Endothelial cell of umbilical vein (primary cell): ENCODE measurements at places on chromosomes 7 and 10.
A peak's percentile ranks its signal among the peaks of the same experiment; 100 is the strongest.

- no peak for DNase-seq
Observed at GRCh38 chr10:65548001-65548400, 1377.8 kb upstream of the LRRTM3 start.

GRCh38 chr7:87332321-87332720 is 13.1 kb upstream of the CROT start:
- no peak for DNase-seq

- DNase-seq = peak; percentile 94
Observed at GRCh38 chr7:41696323-41696916, 6.5 kb downstream of the INHBA start.

DNA sequence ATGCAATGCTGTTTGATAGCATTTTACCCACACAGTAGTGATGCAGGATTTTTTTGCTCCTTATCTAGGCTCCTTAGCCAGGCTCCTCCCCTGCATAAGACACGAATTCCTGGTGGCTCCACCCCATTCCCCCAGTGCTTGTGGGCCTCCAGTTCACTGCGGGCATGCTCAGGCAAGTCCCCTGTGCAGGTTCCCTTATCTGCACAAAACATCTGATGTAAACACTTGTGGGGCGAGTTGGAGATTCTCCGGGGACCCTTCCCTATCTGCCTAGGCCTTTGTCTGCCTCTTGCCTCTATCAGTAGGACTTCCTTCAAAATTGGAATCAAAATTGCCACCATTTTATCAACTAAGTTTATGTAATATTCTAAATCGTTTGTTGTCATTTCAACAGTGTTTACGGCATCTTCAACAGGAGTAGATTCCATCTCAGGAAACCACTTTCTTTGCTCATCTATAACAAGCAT is 5.4 kb upstream of the STK17A start:
- DNase-seq = no peak

GRCh38 chr10:26681076-26681475 is 16.4 kb upstream of the PDSS1 start:
- DNase-seq = no peak

DNA sequence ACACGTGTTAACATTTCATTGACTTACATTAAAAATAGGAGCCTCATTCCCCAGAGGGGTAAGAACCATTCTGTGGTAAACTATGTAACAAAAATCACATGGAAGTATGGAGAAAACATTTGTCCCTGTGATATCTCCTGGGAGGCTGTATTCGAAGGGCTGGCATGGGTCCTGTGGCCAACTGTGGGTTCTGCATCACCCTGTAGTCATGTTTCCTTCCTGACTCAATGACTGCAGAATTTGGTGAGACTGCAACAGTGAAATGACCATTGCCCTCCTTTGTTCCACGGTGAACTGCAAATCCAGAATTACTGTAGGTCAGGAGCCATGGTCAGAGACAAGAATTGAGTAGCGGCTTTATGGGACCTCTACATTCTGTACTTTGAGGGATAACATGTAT is 3.6 kb upstream of the ZEB1 start:
- peak; percentile 90 for DNase-seq
